ENCODE measurements at places on chromosomes 5 and 9.

- no peak for DNase-seq
Measured at GRCh38 chr5:157157293-157157891, 8.7 kb downstream of the GARIN3 start.

DNA sequence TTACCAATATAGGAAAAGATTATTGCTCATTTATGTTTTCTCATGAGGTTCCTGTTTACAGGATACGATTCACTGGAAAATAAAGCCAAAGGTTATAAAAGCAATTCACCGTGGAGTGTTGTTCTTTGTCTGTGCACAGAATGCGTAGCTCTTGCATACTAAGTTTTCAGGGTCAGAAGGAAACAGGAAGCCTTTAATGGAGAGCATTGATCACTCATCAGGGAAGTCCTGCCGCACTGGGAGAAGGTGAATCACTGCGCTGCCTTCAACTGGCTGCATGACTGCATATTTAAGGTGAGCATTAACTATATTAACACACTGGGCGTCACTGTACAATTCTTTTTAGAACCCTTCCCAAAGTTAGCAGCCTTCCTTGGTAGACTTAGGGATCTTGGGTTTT, 74.1 kb upstream of the SYK start:
- no peak for DNase-seq

GRCh38 chr5:149865746-149866145, 78.8 kb downstream of the PDE6A start:
- no peak for DNase-seq

DNA sequence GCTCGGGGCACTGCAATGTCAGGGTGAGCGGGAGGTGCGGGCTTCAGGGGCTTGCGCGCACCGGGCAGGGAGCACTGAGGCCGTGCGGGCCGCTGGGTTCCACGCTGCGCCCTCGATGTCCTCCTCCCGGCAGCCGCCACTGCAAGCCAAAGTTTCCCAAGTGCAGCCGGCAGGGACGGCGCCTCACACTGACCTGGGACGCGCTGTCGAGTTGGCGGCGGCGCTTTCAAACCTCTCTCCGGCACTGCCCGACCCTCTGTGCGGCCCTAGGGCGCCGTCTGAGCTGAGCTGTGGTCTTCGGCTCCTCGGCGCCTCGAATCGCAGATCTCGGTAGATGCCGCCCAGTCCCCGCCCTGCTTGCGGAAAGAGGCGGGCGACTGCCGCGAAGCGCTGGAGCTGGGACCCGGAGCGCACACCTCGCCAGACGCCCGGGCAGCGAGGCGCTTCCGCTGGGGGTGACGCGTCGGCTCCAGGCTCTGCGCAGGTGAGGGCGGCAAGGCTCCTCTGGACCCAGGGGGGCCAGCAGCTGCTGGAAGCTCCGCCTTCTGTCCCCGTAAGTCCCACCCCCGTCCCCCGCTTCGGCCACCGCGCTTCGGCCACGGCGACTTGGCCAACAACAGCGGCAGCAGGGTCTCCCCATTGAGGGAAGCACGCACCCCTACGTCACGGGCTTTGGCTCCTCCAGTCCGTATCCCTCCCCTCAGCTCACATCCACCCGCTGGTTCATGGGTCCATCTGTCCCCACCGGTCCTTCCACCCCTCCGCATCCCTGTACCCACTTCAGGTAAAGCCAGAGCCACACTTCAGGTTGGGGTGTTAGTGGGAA, at the start of gene ANKRD34B:
Gene ANKRD34B (minus strand): TSS at position 320 of the 826 bp plus-strand sequence. CDS start 10,261 bp downstream, outside the sequence.
- no peak for DNase-seq

GRCh38 chr5:83387041-83387440, 84.5 kb upstream of the VCAN start:
- DNase-seq: no peak

DNA sequence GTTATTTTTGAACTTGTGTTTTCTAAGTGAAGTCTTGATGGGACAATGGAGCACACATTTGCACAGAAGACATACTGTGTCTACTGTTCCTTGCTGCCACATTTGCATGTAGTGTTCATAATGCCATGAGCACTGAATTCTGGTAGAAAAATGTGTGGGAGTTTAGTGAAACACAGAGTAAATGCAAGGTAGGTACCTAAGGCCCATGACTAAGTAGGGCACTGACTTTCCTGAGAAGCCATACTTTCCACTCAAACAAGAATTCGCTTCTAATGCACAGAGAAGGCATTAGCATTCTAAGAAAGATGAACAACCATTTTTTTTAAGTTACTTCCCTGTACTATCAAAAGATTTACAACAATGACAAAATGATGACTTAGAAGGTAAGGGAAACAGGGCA, 282.2 kb downstream of the MAN2A1 start:
- DNase-seq: no peak

DNA sequence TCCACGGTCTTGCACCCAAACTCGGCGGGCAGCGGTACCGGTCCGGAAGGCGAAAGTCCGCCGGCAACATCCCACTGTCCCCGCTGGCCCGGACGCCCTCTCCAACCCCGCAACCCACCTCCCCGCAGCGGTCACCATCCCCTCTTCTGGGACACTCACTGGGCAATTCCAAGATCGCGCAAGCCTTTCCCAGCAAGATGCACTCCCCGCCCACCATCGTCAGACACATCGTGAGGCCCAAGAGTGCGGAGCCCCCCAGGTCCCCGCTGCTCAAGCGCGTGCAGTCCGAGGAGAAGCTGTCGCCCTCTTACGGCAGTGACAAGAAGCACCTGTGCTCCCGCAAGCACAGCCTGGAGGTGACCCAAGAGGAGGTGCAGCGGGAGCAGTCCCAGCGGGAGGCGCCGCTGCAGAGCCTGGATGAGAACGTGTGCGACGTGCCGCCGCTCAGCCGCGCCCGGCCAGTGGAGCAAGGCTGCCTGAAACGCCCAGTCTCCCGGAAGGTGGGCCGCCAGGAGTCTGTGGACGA, 33.3 kb downstream of the CD180 start:
- DNase-seq: no peak

- DNase-seq: no peak
Measured at GRCh38 chr5:59275510-59276324, 617.8 kb downstream of the PDE4D start.

GRCh38 chr5:74667396-74667795, 17.6 kb upstream of the HEXB start:
- DNase-seq: no peak

DNA sequence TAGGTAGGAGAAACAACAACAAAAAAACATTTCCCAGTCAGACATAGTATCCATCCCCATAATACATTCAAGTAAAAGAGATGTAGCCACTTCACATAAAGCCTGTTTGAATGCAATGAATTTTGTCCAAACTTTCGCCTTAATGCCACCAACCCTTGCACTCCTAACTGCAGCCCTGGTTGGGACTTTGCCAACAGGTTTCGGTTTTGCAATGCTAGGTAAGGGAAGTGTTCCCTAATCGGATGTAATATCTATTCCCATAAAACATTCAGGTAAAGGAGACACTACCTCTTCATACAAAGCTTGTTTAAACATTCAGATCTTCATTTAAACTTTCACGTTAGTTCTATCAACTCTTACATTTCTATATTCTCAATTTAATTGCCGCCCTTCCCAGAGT, 336.1 kb downstream of the DRD1 start:
- DNase-seq: no peak

- no peak for DNase-seq
Measured at GRCh38 chr9:121182989-121183388, 18.7 kb downstream of the RAB14 start.

DNA sequence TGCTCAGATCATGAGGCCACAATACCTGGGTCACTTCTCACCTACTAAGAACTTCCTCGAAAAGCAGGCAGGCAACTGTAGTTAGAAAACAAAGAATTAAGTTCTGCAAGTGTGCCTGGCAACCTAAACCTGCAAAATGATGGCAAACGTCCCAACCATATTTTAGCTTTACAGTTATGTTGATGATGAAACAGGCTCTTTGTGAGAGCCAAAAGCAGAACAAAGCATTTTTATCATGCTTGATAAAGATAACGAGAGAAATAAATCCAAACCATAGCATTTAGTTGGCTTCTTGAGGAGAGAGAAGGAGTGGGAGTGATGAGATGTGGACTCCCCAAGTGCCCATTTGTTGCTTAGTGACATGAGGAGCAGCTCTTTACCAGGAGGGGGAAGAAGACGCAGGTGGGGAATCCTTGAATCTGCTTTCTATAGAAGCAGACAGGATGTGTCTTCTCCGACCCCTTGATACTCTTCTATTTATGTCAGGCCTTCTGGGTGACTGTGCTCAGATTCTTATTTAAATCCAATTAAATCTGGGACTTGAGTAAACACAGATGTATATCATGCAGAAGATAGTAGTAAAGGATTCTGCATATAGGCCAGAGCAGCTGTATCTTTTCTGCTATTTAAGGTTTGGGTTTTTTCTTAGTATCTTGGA, 221.2 kb downstream of the TMEM167A start:
- no peak for DNase-seq

GRCh38 chr9:112121633-112122032, 53.5 kb downstream of the SUSD1 start:
- no peak for DNase-seq

GRCh38 chr9:74496819-74497747, at the start of gene RORB:
TSS of gene RORB (plus strand) at chr9:74497335. CDS start at chr9:74497977, 642 bp downstream.
- peak; percentile 35 for DNase-seq

GRCh38 chr9:19922476-19923118, 133.8 kb upstream of the SLC24A2 start:
- no peak for DNase-seq

GRCh38 chr5:112116371-112116770, 302.7 kb downstream of the EPB41L4A start:
- DNase-seq: no peak

DNA sequence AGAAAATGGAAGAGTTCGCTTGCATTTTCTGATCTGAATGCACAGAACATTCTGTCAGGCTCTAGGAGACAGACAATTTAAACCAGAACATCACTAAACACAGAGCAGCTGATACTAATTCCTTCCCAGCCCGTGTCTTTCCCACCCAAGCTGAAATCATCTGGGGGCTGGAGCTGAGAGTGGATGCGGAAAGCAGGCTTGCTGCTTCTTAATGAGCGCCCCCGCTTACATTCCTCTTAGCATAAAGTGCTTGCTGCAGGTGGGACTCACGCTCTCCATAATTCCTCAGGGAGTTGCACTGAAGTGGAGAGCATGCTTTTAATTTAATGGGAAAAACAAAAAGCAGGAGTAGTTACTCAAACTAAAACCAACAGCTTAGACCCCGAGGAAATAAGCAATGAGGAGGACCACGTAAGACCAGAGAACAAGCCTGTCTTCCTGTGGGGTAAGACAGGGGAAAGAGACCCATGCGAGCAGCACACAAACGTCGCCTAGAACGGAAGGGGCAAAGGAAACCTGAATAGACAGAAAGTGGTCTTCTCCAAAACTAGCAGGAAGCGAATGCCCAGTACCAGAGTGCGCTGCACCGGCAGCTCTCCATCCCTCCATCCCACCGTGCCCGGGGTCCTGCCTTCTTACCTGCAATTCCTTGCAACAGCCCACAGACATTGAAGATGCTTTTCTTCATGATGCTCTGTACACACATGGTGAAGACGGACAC, 139.3 kb downstream of the LHFPL2 start:
- DNase-seq: no peak

DNA sequence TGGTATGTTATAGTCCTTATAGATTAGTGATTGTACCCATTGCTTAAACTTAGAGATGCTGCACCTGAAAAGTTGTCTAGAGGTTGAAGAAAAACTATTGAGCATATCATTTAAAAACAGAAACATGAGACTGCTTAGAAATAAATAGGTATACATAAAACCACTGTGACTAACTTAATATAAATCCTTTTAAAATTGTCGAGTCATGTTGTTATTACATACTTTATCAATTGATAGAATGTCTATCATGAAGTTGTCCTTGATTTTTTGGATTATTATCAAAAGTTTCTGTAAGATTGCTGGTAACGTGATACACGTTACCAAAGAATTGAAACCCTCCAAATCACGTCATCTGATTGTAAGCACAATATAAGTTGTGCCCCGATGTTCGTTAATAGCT, 35.3 kb upstream of the VCAN start:
- no peak for DNase-seq

GRCh38 chr5:107389130-107389774, 281.5 kb downstream of the EFNA5 start:
- DNase-seq: peak; percentile 66

- no peak for DNase-seq
Measured at GRCh38 chr9:3012245-3012644, 168.3 kb upstream of the PUM3 start.

DNA sequence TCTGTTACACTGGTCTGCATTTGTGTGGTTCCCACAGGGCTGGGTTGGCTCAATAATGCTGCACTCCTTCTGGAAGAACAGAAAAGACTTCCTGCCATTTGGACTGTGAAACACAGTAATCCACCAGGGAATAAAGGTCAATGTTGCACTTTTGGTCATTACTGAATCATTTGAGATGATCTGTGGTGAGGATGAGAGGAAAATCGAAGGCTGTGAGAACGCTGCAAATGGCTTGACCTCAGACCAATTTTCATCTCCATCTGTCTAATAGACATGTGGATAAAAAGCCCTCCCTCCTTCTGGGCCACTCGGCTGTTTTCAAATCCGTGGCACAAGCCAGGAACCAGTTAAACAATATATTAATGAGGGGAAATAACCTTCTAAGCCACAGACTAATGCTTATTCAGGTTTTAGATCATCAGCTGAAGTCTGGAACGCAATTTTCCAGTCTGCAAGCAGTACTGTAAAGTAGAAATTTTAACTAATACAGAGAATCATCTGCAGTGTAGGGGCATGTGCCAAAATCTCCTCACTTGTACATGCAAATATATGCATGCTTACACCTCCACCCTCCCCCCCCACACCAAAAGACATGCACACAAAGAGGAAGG, 20.2 kb downstream of the TLE1 start:
- no peak for DNase-seq

GRCh38 chr5:78610163-78610583, 38.4 kb downstream of the LHFPL2 start:
- no peak for DNase-seq

DNA sequence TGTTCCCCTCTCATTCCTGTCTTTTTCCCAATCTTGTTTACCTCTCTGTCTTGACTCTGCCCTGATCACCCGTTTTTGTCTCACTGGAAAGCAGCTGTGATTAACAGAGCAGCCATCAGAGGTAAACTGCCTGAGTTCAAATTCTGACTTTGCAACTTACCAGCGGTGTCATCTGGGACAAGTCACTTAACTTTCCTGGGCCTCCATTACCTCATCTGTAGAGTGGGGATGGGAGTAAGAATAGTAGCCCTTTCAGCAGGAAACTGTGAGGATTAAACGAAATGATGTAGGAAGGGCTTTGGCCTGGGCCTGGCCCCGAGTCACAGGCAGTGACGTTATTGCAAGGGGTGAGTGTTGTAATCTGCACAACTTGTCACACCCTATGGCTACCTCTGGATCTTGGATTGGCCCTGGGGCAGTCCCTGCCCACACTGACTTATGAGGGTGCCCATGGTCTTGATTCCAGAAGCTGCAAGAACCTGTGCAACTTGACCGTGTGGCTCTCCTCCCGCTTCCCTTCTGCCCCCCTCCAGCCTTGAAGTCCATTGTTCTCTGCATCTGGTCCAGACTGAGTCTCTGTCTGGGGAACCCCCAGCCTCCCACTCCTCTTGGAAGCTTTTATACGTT, 657 bp upstream of the PCDH12 start:
- no peak for DNase-seq

Data from CD4-positive, alpha-beta T cell treated with Interleukin-10 for 1 hour (primary cell).